GM10248 (cell line): ENCODE measurements at places on chromosomes 7 and 10.
A peak's percentile ranks its signal among the peaks of the same experiment; 100 is the strongest.

DNA sequence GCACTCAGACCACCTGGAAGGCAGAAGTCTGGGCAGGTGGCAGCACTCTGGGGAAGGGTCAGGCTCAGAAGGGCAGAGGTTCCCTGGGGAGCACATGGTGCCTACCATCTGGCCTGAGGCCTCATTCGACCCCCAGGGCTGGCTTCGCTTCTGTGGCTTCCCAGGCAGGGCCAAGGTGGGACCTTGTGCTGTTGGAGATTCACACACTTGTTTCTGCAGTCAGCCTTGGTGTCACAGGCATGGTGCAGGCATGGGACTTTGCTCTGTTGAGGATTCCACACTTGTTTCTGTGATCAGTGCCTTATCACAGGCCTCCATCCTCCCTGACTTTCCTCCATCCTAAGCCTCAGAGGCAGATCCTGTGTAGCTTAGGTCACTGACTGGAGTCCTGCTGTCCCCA is 11.3 kb upstream of the FAM241B start:
- no peak for DNase-seq

DNA sequence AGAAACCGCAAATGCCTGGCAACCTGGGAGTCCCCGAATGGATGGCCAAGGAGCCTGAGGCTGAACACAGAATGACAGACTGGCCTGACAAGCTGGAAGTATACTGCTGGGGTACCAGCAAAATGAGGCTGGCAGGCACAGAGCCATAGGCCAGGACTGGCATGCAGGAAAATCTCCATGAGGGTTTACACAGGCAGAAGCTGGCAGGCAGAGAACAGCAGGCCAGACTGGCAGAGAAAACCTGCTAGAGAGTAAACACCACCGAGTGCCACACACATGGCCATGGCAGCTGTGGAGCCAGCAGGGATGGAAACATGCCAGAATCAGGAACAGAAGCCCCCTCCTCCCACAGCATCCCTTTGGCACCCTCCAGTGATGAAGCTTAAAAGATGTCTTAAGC is 63.4 kb downstream of the CRPPA start:
- DNase-seq, result no peak

GRCh38 chr10:26557641-26558014 is 119.5 kb downstream of the APBB1IP start:
- DNase-seq, result no peak

GRCh38 chr7:4683043-4683883 is 1.2 kb downstream of the FOXK1 start:
- DNase-seq, result no peak

DNA sequence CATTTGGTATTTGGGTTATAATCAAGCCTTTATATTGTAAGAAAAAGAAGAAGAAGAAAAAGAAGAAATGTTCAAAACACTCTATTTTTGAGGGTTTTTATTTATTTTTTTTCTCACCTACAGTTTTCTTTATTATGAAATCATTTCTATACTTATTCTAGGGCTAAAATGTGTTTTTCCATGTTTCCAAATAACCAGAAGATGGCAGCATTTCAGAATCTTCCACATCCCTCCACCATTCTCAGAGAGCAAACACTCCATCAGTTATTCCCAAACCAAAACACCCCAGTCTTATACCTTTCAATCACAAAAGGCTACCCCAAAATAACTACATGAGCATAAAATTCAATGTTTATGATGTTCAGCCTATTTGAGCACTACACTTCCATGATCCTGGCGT is 38.7 kb upstream of the PPP1R17 start:
- DNase-seq, result no peak

DNA sequence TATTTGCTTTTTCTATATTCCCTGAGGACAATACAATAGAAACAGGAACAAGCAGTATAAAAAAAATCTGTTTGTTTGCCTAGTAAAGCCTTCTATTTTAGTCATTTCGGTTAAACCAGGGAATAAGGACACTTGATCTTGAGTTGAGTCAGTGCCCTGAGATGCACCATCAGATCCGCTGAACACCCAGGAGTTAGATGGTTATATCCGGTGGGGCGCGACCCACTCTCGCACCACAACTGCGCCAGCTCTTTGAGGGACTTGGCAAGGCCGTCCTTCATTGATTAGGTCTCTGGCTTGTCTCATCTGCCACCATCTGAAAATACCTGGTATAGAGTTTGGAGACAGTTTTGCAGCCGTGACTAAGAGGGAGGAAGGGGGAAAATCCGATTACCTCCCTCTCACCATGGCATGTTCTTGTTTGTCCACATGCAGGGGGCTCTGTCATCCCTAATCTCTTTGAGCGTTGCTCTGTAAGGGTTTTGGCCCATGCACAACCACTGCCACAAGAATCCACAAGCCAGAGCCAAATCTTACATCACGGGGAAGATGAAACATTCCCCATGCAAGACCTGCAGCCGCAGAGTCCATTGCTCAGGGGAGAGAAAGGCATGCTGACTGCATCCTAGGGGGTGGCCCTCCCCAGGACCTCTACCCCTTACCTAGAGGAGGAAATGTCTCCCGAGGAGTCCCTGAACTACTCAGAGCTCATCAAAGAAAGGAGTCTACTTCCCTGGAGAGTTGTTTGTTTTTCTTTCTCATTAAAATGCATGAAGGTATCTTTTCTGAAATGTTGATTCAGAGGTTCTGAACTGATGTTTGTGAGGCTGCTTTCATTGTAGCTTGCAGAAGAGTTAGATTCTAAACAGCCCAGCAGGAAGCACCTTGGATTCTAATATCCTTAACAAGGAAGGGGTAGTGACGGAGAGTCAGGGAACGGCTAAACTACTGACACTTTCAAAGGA is 101.6 kb upstream of the FAM171A1 start:
- no peak for DNase-seq

- DNase-seq, result no peak
Observed at GRCh38 chr10:34262985-34263384, 552.1 kb downstream of the PARD3 start.

DNA sequence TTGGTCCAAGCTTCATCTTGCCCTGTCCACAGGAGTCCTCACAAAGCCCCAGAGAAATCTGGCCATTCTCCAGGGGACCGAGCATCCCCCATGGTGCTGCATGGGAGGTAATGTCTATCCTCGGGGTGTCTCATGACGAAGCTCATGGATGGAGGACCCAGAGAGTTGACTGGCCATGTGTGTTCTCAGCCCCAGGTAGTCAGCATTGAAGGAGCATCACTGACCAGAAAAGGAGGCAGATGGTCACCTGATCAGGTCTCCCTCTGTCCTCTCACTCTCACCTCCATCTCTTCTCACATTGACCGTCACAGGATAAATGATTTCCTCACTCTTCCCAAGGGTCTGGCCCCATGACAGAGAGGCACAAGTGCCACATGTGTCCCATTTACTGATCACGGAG is 33.4 kb upstream of the GDF10 start:
- no peak for DNase-seq

- no peak for DNase-seq
Observed at GRCh38 chr10:9615189-9615588, 1402.5 kb upstream of the CELF2 start.

GRCh38 chr10:80187465-80188409 is 17.6 kb downstream of the ANXA11 start:
- DNase-seq, result peak; percentile 80

DNA sequence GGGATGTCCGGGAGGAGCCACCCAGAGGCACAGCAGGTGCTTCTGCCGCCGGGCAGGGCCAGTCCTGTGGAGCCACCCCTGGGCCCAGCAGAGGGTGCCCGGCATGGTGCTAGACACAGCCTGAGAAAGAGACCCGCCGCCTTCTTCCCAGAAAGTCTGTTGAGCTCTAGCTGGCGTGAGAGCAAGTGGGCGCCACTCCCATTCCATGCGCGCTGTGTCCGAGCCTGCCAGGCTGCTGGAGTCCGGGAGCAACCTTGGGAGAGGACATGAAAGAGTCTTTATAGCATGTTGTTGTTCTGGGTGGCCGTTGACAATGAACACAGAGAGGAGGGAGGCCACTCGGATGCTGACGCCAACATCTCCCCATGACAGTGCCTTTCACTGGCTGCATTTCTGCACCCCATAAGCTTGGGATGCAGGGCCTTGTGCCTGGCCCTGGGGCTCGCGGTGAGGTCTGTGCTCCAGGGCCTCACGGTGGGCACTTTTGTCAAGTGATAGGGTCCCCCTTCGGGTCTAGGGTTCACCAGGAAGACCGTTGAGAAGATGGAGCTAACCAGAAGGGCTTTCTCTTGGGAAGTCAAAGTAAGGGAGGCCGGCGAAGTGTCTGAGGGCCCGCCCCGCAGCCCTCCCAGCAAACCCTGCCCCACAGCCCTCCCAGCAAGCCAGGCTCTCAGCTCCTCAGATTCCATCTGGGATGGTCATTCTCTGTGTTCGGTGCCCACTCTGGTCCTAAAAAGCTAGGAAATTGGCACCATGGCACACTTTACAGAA is 47.3 kb downstream of the NKX6-2 start:
- DNase-seq, result no peak

DNA sequence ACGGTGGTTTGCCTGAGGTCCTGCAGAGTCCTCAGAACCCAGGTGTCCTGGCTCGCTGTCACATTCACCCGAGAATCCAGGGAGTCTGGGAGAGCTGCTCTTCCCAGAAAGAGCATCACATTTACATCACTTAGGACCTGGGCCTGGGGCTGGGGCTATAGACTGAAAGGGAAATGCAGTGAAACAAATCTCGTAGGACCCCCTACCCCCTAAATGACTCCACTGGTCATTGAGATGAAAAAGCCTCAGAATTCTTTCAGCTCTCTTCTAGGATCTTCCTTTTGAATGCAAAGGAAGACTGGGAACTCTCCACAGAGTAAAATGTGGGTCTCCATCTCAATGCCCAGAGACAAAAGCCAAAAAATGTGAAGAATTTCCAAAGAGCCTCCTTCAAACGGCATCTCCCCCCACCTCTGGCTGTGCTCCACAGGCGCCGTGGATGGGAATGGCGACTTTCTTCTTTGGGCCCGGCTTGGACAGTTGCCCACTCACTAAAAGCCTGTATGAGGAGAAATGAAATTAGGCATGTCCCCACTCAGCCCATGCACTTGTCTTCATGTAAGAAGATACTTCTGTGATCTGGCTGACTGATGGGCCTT is 49.0 kb upstream of the PODXL start:
- DNase-seq, result no peak

DNA sequence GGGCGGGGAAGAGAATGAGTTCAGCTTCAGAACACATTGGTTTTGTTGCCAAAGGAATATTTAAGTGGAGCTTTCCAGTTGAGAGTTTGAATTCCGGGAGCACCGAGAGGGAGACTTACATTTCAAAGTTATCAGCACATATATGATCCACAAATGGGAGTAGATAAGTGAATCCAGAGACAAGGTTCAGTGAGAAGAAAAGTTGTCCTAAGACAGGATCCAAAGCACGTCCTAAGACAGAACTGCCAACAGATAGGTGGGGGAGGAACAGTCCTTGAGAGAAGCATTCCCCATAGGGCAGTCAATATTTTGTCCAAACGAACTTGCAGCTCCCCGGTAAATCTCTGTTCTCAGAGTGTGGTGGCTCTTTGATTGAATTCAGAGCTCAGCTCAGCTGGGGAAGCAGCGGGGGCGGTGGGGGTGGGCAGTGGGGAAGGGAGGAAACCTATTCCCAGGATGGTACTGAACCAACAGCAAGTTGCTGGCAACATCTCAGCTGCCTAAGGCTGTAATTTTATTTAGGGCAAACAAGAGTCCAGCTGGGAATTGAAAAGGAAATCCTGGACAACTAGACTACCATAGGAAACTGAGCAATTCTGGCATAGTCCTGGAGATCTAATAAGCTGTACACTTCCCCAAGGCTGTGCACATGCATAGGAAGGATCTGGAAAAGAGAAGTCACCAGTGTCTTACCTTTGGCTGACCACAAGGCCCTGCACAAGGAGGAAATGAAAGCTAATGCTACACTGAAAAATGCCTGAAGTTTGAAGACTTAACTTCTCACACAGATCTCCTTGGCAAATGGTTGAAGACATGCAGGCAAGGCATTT is 94.2 kb upstream of the CXCL12 start:
- no peak for DNase-seq

- no peak for DNase-seq
Observed at GRCh38 chr10:104084482-104085142, 1.1 kb downstream of the COL17A1 start.
